Psoas muscle (tissue), 8 donors: ENCODE measurements at places on chromosomes 6 and 20. TPM values are rescaled to one million over a fixed set of nuclear protein-coding genes. Genes with fewer than 3 reads are reported as not detected.

DNA sequence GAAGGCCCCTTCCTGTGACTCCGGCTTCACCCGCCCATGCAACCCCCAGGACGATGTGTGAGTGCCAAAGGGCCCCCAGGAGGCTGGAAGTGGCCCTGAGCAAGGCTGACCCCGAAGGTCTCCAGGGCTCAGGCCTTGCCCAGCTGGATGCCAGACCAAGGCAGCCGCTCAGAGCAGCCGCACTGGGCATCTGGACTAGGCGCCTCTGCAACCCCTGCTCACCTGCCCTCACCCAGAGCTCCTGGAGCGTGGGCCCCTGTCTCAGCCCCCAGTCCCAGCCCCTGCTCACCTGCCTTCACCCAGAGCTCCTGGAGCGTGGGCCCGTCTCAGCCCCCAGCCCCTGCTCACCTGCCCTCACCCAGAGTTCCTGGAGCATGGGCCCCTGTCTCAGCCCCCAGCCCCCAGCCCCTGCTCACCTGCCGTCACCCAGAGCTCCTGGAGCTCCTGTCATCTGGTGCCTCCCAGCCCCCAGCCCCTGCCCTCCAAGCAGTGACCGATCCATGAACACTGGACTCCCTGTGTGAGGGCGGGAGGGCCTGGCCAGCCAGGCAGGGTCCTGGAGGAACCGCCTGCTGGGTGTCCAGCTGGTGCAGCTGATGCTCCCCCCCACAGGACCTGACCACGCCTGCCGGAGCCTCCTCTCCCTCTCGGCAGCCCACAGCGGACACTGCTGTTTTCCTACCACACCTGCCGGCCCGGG is 1.1 kb downstream of the SRMS start:
- H3K4me1 ChIP-seq, result no peaks in the 10 kb centered on the region
- H3K27ac ChIP-seq, result no peak overlapping the region
- H3K27me3 ChIP-seq, result no peaks in the 10 kb centered on the region

DNA sequence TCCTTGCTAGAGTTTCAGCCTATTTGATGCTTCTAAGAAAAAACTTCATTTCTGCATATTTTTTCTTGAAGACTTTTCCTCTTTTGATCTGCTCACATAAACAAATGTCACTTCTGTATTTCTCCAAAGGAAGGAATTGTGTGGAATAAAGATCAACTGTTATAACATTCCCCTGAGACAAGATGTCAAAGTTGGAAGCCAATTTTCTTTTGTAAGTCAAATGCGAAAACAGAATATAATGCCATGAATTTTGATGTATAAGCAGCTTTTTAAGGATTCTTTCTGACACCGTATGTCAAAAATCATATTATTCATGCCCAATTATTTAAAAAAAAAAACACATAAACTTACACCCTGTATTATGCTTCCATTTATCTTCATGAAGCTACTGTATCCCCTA is 70.3 kb upstream of the NHSL1 start:
- no peak for DNase-seq
- H3K27me3 ChIP-seq, result no peaks in the 10 kb centered on the region
- H3K4me1 ChIP-seq, result peaks cover 8% of the 10 kb centered on the region
- no peak overlapping the region for H3K4me3 ChIP-seq

DNA sequence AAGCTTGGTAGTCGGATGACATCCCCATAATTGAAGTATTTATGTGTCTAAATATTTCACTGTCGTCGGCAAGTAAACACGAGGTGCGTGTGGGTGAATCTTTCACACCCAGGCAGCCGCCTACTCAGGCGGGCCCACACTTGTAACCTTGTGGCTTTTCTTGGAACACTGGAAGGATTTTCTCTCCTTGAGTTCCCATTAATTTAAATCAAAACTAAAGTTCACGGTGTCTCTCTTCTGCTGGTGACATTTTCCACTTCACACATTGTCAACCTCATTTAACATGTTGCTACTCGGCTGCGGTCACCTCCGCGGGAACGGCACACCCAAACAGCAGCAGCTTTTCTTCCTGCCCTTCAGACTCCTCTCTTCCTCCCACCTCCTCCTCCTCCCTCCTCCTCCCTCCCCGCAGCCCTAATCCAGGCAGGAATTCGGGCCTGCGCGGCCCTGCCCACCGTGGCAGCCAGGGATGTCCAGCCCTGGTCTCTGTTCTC is 336.6 kb downstream of the QKI start:
- H3K4me1 ChIP-seq, result peaks cover 15% of the 10 kb centered on the region
- no peak overlapping the region for H3K4me3 ChIP-seq
- peak overlapping the region; percentile 32 for H3K27ac ChIP-seq
- DNase-seq, result no peak

- no peak overlapping the region for H3K27ac ChIP-seq
- no peak overlapping the region for H3K4me3 ChIP-seq
- H3K27me3 ChIP-seq, result no peaks in the 10 kb centered on the region
These were observed 53.9 kb downstream of the AFG1L start for GRCh38 chr6:108348655-108349349.

GRCh38 chr20:40427026-40427425 is 262.0 kb downstream of the MAFB start:
- no peaks in the 10 kb centered on the region for H3K36me3 ChIP-seq
- H3K4me1 ChIP-seq, result no peaks in the 10 kb centered on the region
- DNase-seq, result no peak
- no peak overlapping the region for H3K4me3 ChIP-seq
- no peaks in the 10 kb centered on the region for H3K27me3 ChIP-seq
- no peak overlapping the region for H3K27ac ChIP-seq

GRCh38 chr6:29005183-29005885 is at the start of gene ZNF311:
Gene ZNF311, minus strand, starts transcription at chr6:29005315. Its CDS starts 1,361 bp downstream, at chr6:29003954.
- peaks cover 37% of the 10 kb centered on the region for H3K27me3 ChIP-seq
- no peaks in the 10 kb centered on the region for H3K4me1 ChIP-seq
- peak within 1 kb of the TSS; percentile 66 for H3K4me3 ChIP-seq
- no peak within 1 kb of the TSS for H3K27ac ChIP-seq
- peak; percentile 71 for DNase-seq

- H3K4me3 ChIP-seq, result no peak overlapping the region
- peaks cover 15% of the 10 kb centered on the region for H3K4me1 ChIP-seq
- H3K27me3 ChIP-seq, result no peaks in the 10 kb centered on the region
- no peak for DNase-seq
- no peaks in the 10 kb centered on the region for H3K36me3 ChIP-seq
These were observed 259.4 kb upstream of the ECI2 start for GRCh38 chr6:4394786-4395185.

GRCh38 chr6:5138995-5139827 is 54.1 kb downstream of the PPP1R3G start:
- H3K27ac ChIP-seq, result no peak overlapping the region
- no peak overlapping the region for H3K4me3 ChIP-seq
- peaks cover 6% of the 10 kb centered on the region for H3K4me1 ChIP-seq
- DNase-seq, result no peak

DNA sequence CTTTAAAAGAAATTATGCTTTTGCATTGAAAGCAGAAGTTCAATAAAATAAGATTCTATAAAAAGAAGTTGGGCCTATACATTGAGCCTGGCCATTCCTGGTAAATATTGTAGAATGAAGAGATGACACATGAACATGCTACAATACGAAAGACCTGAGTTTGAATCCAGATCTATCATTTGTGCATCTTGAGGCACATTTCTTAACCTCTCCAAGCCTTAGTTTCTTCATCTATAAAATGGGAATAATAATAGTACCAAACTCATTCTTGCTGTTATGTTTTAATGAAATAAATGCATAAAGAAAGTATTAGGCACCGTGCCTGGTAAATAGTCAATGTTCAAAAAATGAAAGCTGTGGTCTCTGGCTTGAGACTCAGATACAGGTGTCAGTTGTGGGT is 76.9 kb upstream of the PHACTR2 start:
- no peak overlapping the region for H3K27ac ChIP-seq
- no peak for DNase-seq
- H3K36me3 ChIP-seq, result no peaks in the 10 kb centered on the region
- H3K27me3 ChIP-seq, result no peaks in the 10 kb centered on the region
- H3K4me1 ChIP-seq, result no peaks in the 10 kb centered on the region

- DNase-seq, result no peak
- no peak overlapping the region for H3K4me3 ChIP-seq
- no peaks in the 10 kb centered on the region for H3K27me3 ChIP-seq
- peaks cover 57% of the 10 kb centered on the region for H3K4me1 ChIP-seq
- no peaks in the 10 kb centered on the region for H3K36me3 ChIP-seq
- H3K27ac ChIP-seq, result peak overlapping the region; percentile 58
These were observed 71.6 kb upstream of the DST start for GRCh38 chr6:56714273-56714672.

- no peak overlapping the region for H3K4me3 ChIP-seq
- peaks cover 5% of the 10 kb centered on the region for H3K27me3 ChIP-seq
- no peaks in the 10 kb centered on the region for H3K4me1 ChIP-seq
- H3K36me3 ChIP-seq, result no peaks in the 10 kb centered on the region
These were observed 20.7 kb downstream of the NOX3 start for GRCh38 chr6:155434829-155435423.

GRCh38 chr6:85252552-85252951 is 197.3 kb upstream of the NT5E start:
- no peaks in the 10 kb centered on the region for H3K27me3 ChIP-seq
- DNase-seq, result no peak
- H3K27ac ChIP-seq, result no peak overlapping the region

- no peaks in the 10 kb centered on the region for H3K4me1 ChIP-seq
- no peak for DNase-seq
These were observed 133.8 kb downstream of the VEGFA start for GRCh38 chr6:43903739-43904290.

DNA sequence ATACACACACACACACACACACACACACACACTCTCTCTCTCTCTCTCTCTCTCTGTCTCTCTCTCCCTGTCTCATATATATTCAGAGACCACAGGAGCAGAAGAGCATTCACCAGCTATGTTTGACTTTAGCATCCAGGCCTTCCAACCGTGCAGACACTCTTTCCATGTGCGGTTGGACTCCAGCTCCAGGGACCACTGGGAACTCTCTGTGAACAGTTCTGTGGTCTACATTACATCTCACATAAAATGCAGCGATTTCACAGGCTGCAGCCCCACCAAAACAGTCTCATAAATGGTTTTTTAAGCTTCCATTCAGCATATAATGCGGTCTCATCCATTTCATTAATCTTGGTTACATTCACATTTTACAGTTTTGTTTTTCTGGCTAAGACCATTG is 508.4 kb upstream of the SULF2 start:
- no peaks in the 10 kb centered on the region for H3K36me3 ChIP-seq
- no peak overlapping the region for H3K4me3 ChIP-seq
- H3K4me1 ChIP-seq, result no peaks in the 10 kb centered on the region
- no peaks in the 10 kb centered on the region for H3K27me3 ChIP-seq
- no peak overlapping the region for H3K27ac ChIP-seq
- DNase-seq, result no peak

GRCh38 chr6:33416386-33417127 is 1.4 kb downstream of the CUTA start:
- peaks cover 23% of the 10 kb centered on the region for H3K4me1 ChIP-seq
- H3K27me3 ChIP-seq, result no peaks in the 10 kb centered on the region
- DNase-seq, result no peak
- peaks cover 47% of the 10 kb centered on the region for H3K36me3 ChIP-seq
- peak overlapping the region; percentile 73 for H3K4me3 ChIP-seq
- no peak overlapping the region for H3K27ac ChIP-seq

GRCh38 chr20:25672659-25673235 is 23.9 kb downstream of the ZNF337 start:
- no peak overlapping the region for H3K27ac ChIP-seq
- H3K27me3 ChIP-seq, result no peaks in the 10 kb centered on the region
- H3K36me3 ChIP-seq, result peaks cover 21% of the 10 kb centered on the region
- DNase-seq, result no peak

- H3K27me3 ChIP-seq, result no peaks in the 10 kb centered on the region
- H3K4me1 ChIP-seq, result peaks cover 36% of the 10 kb centered on the region
- H3K36me3 ChIP-seq, result no peaks in the 10 kb centered on the region
- H3K27ac ChIP-seq, result peak overlapping the region; percentile 99
- H3K4me3 ChIP-seq, result peak overlapping the region; percentile 95
These were observed 709 bp upstream of the ZNF76 start for GRCh38 chr6:35258858-35259193.

DNA sequence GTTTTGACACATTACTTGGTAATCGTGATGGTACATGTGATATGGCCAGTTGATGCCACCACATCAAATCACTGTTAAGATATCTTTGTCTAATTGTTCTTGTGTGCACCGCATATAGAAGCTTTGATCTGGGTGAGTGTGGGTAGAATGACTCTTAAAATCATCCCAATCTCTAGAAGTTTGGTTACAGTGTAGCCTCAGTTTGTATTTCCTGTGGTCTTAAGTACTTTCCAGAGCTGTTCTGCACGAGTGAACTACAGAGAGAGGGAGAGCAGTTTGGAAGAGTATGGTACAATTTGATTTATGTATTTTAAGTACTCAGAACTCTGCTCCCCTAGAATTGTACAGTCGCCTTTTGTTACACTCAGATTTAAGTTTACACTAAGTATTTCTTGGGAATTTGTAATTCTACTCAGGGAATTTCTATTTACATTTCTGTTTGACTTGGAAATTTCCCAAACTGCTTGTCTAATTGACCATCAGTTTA is 37.5 kb downstream of the SNX9 start:
- H3K27me3 ChIP-seq, result no peaks in the 10 kb centered on the region
- H3K27ac ChIP-seq, result no peak overlapping the region
- H3K4me1 ChIP-seq, result peaks cover 37% of the 10 kb centered on the region

DNA sequence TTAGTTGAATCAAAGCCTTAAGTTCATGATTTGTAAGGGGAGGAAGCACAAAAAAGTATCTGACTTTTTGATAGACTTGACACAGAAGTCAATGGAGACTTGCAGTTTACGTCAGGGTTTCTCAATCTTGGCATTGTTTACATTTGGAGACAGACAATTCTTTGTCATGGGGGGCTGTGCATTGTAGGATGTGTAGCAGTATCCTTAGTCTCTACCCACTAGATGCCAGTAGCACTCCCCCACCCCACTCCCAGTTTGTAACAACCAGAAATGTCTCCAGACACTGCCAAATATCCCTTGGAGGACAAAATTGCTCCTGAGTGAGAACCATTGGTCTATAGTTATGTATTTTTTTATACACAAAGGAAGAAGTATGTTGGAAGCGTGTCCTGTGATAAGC is 434.1 kb downstream of the RFPL4B start:
- H3K4me1 ChIP-seq, result no peaks in the 10 kb centered on the region

CAP2 gene
- 390 TPM for total RNA-seq

SLC52A3 gene
- total RNA-seq, result 0.37 TPM

PPP1R16B gene
- total RNA-seq, result 5.2 TPM

SNAP91 gene
- total RNA-seq, result 0.51 TPM

XKR7 gene
- total RNA-seq, result not detected
